Chondrocyte (in vitro differentiated cells): ENCODE measurements at places on chromosomes 1 and 21. TPM values are rescaled to one million over a fixed set of nuclear protein-coding genes. Genes with fewer than 3 reads are reported as not detected.

The PADI1 gene
- total RNA-seq, result 0.41 to 0.97 TPM (median 0.70 TPM) in 3 replicates

The DYNLT5 gene
- not detected in 3 replicates for total RNA-seq

The KCNH1 gene
- total RNA-seq, result 6.0 to 6.3 TPM (median 6.3 TPM) in 3 replicates

The HTR1D gene
- total RNA-seq, result 2.1 to 3.7 TPM (median 2.3 TPM) in 3 replicates

The LCE1A gene
- total RNA-seq, result not detected in 3 replicates

The C4BPA gene
- not detected in 3 replicates for total RNA-seq

The GJA8 gene
- total RNA-seq, result not detected in 3 replicates

The SMIM11 gene
- 5.5 to 20.8 TPM (median 8.0 TPM) in 3 replicates for total RNA-seq

The ZNF678 gene
- 4.2 to 6.3 TPM (median 4.6 TPM) in 3 replicates for total RNA-seq

The RHEX gene
- not detected in 3 replicates for total RNA-seq

The HRNR gene
- total RNA-seq, result not detected in 3 replicates

The TNFRSF18 gene
- not detected in 3 replicates for total RNA-seq

The RBBP4 gene
- total RNA-seq, result 155 to 194 TPM (median 156 TPM) in 3 replicates

The CLSTN1 gene
- 125 to 139 TPM (median 126 TPM) in 3 replicates for total RNA-seq

The CLCA1 gene
- total RNA-seq, result not detected in 3 replicates

The FCGR1A gene
- not detected in 3 replicates for total RNA-seq

The NCAM2 gene
- 16.3 to 102 TPM (median 17.0 TPM) in 3 replicates for total RNA-seq

The ATP6V1G3 gene
- not detected in 3 replicates for total RNA-seq

The LDLRAD2 gene
- total RNA-seq, result 0.07 to 0.23 TPM in 2 of 3 replicates, not detected in the other

The AQP10 gene
- total RNA-seq, result not detected in 3 replicates

The C8A gene
- not detected in 3 replicates for total RNA-seq

The HPDL gene
- total RNA-seq, result 0.34 to 1.0 TPM (median 0.49 TPM) in 3 replicates

The OR14K1 gene
- total RNA-seq, result not detected in 3 replicates

The CREG1 gene
- total RNA-seq, result 48.6 to 56.0 TPM (median 51.2 TPM) in 3 replicates

The CYP4Z1 gene
- not detected in 3 replicates for total RNA-seq

The OR2M3 gene
- total RNA-seq, result not detected in 3 replicates

The FCMR gene
- not detected in 3 replicates for total RNA-seq
